ENCODE measurements at places on chromosomes 3 and 15.

DNA sequence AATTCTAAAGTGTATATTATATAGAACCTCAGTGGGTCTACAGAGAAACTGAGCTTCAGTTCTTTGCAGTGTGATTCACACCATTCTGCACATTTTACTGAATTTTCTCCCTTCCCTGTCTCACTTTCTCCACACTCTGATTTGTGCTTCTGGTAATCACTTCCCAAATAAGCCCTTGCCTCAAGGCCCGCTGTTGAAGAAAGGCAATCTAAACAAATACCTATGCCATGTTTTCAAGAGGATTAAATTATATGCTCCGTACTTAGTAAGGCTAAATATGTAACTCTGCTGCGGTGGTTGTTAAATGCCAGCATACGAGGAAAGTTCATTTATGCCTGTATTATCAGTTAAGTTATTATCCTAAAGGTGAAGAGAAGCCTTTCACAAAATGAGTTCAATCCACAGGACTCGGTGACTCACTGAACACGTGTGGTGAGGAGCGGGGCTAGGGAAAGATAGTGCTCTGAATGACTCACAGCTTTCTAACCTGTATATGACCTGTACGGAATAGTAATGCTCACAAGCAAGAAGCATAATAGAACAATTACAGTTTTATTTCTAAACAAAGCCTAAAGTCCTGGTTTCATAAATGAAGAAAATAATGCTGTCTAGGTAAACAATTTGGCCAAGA is 25.1 kb downstream of the CNTN6 start:
- peak; percentile 69 for DNase-seq

GRCh38 chr3:139619484-139619883 is 58.3 kb downstream of the NMNAT3 start:
- DNase-seq = no peak

GRCh38 chr3:149547954-149548668 is 73.6 kb downstream of the TM4SF4 start:
- peak; percentile 77 for DNase-seq

DNA sequence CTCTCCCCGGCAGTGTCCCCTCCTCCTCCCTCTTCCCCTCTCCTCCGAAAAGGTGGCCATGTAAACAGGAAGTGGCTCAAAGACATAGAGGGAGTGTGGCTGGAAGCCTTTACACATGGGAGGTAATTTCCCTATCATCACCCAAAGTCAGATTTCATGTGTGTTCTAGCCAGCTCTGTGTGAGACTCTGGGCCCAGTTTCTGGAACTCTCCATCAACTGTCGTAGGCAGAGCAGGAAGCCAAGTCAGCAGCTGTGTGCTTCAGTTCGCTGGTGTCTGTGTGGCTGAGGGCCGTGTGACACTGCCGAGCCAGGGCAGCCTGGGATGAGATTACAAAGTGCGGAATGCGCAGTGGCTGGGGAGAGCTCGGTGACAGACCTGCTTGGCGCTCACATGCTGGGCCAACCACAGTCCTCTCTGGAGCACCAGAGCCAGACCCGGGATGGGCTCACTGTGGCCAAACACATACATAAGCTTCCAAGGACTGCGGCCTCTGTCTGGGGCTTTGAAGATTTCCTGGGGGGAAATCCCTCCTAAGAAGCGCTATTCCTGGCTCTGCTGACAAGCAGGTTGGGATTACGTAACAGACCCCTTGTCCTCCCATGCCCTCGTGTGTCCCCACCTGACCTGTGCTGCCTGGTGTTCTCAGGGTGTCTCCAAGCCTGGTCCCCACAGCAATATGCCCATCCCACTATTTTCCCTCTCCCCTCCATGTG is 50.7 kb downstream of the UMPS start:
- no peak for DNase-seq

- no peak for DNase-seq
Measured at GRCh38 chr3:31670136-31670535, 137.4 kb downstream of the STT3B start.

DNA sequence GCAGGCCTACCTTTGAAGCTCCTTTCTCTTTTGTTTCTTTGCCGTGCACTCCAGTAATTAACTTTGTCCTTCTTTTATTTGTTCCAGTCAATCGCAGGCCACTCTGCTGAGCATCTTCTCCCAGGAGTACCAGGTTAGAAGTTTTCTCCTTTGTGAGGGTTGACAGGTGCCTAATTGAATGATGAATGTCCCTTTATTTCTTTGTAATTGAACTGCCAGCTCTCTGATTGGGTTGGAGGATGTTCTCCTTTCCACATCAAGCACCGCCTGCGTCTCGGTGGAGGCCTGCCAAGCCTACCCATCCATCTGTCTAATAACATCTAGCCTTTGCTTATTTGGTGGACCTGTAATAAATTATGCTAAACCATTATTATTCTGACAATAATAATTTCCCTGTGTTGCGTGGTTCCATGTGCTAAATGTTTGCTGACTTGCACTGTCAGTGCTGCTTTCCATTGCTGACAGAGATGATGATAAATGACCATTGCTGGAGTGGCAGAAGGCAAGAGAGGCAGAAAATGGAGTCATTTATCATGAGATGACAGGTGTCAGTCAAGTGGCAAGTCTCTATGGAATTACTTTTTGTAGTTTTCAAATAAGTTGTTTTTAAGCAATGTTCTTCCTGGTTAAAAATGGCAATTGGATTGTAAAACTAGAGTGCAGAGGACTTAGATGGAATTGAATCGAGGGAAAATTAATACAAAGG is 64.9 kb downstream of the CDIN1 start:
- no peak for DNase-seq

GRCh38 chr15:97517737-97518136 is 442.8 kb upstream of the ARRDC4 start:
- DNase-seq = no peak

DNA sequence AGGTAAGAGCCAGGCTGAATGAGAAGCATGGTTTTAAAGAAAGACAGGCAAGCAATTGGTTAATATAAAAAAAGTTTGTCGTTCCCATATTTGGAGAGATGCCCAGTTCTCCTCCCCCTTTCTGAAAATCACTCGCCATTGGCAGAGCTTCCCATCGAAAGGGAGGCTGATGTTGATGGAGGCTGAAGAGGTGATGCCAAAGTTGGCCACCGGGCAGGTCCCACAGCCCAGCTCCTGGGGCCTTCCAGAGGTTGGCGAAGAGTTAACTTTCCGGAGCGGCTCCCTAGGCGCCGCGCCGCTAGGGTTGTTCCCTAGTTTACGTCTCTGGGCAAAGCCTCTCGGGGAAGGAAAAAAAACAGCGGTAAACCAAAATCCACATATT is 793 bp downstream of the PCOLCE2 start:
- peak; percentile 29 for DNase-seq

DNA sequence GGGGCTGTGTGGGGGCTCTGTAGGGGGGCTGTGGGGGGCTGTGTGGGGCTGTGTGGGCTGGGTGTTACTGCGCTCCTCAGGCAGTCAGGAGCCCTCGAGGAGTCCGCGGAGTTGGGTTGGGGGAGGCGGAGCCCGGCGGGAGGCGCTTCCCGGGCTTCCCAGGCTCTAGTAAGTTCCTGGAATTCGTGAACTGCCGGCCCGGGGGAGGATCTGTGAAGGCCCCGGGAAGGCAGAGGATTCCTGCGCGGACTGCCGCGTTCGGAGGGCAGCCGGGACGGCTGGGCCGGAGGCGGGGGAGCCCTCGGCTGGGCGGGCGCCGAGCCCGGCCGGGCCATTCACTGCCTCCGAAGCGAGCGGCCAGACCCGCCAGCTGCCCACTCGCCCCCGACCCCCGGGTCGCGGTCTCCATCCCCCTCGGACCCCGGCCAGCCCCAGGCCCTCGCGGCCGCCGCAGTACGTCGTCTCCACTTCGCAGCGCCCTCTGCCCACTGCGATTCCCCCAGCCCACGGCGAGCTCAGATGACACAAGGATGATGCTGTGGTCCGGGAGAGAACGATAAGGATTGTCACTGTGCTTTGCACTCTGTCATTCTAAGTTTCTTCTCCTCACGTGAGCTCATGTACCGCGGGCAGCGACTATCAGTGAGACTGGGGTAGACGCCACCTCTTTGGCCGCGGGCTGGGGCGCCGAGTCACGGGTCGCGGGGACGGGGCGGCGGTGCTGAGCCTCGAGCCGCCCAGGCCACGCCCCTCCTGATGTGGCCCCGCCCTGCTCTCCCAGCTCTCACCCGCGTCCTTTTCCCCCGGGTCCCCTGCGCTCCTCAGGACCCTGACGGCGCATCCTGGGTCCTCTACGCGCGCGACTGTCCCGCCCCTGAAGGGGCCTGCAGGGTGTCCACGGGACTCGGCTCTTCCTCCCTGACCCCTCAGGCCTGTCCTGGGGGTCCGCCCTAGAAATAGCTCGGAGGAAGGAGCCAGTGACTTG is 65.3 kb downstream of the KLF13 start:
- no peak for DNase-seq

- DNase-seq = no peak
Measured at GRCh38 chr3:140910860-140911259, 30.8 kb upstream of the SLC25A36 start.

DNA sequence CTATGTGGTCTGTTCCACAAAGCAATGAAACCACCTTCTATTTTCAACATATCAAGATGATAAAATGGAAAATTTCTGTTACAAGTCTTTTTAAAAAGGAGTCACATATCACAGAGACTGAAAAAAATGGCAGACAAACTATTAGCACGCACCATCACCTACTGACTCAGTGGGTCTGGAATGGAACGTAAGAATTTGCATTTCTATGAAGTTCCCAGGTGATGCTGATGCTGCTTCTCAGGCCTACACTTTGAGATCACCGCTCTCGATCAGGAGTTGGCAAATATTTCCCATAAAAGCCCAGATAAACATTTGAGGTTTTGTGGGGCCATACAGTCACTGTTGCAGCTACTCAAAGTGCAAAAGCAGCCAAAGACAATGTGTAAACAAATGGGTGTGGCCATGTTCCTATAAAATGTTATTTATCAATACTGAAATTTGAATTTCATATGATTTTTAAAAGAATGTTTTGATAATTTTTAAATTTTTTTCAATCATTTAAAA is 142.9 kb downstream of the ADAM10 start:
- no peak for DNase-seq

- DNase-seq = no peak
Measured at GRCh38 chr3:138184994-138185393, 2.1 kb upstream of the ARMC8 start.

DNA sequence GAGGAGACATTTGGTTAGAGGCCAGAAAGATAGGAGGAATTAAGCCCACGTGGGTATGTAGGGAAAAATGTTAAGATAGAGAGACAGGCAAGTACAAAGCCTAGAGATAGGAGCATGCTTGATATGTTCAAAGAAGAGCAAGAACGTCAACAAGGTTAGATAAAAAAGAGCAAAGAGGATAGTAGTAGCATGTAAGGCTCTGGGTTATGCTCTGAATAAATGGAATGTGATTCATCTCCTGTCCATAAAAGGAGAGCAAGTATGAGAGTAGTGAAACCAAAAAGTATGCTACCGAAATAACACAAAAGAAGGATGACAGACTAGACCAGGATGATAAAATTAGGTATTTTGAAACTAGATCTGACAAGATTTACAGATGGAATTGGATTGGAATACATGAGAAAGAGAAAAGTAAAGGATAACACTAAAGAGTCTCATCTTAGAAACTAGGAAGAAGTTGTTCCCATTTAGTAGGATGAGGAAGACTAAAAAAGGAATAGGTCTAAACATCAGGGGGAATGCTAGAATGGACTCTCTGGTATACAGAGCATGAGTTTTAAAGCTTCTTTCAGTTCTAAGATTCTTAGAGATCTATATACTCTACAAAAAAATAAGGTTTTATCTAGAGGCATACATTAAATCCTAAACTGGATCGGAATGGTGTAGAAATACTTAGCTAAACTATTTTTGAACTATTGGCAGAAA is 59.1 kb downstream of the TRPM7 start:
- DNase-seq = no peak

- DNase-seq = peak; percentile 43
Measured at GRCh38 chr3:46705022-46705530, 3.9 kb downstream of the TMIE start.
